ENCODE measurements at places on chromosomes 6 and 20. TPM values are rescaled to one million over a fixed set of nuclear protein-coding genes. Genes with fewer than 3 reads are reported as not detected.

GRCh38 chr6:33721508-33721907 lies 10.0 kb upstream of the UQCC2 start:
- no peak for DNase-seq

GRCh38 chr20:13200767-13201500 lies 20.1 kb upstream of the ISM1 start:
- DNase-seq = no peak

DNA sequence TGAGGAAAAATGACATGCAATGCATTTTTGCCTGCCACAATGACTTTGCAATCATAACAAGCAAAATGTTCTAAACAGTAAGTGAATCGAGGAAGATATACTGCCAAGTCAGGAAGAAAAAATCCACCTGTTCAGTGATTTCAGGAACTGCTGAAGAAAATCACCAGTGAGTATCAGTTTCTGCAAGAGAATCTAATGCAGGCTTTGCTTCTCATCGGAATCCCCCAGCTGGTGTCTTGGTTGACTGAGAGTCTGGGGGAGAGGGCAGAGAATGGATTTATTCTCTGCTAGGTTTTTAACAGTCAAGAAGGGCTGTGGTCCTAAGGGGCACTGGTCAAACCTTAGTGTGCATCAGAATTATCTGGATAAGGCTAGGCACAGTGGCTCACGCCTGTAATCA lies 363.4 kb downstream of the CDH26 start:
- DNase-seq = no peak

DNA sequence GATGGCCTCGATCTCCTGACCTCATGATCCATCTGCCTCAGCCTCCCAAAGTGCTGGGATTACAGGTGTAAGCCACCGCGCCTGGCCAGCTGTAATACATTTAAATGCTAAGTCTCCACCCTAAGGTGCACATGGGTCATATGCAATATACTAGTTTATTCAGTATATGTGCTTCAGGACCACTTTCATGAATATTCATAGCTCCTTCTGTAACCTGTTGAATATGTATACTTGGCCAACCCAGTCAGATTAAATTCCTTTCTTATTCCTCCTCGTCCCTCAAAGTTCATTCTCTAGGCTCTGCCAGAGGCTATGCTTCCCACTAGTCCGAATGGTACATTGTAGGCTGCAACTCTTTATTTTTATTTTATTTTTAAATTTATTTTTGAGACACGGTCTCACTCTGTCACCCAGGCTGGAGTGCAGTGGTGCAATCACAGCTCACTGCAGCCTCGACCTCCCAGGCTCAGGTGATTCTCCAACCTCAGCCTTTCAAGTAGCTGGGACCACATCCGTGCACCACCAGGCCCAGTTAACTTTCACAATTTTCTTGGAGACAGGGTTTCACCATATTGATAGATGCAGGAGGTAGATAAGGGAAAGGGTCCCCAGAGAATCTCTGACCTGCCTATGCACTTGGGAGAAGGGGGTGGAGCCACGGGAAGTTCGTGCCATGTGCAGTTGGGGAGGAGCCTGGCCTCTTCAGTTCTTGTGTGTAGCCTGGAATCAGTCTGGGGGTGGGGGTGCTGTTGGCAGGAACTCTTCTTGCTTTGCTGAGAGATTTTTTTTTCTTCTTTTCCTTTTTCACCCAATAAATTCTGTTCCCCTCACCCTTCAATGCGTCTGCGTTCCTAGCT lies 41.3 kb upstream of the DDR1 start:
- DNase-seq = peak; percentile 11

The C20orf202 gene
- total RNA-seq = not detected

GRCh38 chr20:20699917-20700316 lies 12.5 kb downstream of the RALGAPA2 start:
- no peak for DNase-seq

DNA sequence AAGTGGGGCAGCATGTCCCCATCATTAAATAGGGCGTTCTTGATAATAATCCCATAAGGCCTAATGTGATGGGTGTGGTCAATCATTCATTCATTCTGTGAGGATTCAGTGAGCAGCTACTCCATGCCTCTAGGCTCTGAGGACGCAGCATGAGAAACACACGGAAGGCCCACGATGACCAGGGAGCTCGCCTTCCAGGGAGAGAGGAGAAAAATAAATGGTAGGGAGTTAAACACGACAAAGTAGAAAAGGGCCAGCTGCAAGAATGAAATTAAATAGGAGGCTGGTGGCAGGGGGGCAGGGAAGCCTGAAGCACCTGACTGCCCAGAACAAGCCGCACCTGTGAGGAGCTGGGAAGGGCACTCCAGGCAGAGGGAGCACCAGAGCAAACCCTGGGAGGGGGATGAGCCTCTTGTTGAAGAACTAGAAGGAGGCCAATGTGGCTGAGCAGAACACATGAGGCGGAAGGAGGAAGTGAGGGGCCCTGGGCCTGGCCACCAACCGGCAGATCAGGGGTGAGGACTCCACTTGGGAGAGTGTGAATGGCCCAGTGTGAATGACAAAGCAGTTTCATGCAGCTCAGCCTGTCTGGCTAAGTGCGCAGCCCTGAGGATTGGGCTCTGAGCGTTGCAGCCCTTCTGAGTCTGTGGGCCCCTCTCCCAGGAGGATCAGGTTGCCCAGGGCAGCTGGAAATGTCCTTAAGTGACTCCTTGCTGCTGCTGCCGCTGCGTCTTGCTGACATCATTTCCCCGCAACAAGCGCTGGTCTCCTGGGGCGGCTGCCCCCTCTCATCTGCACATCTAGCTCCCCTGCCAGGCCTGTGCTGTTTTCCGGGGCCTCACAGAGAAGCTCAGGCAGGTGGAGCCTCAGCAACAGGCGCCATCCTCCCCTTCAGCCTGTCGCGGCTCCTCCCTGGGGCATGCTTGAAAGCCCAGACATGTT lies 99.9 kb downstream of the CDH26 start:
- peak; percentile 41 for DNase-seq

DNA sequence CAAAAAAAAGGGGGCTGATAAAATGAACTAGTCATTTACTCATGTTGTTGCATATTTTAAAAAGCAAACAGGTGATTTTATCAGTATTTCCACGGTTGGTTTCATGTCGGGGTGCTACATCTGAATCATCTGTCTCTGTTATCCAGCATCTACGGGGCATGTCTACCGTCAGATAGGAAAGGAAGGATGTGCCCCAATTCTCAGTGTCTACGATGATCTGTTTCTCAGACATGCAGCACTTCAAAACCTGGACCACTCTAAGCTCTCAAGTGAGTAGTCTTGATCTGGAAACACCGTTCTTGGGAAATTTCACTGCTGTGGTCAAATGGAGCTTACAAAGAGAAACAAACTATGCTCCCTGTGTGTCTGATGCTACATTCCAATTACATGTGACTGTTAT lies 240.3 kb upstream of the TAB2 start:
- DNase-seq = no peak

The SPATS1 gene
- total RNA-seq = not detected

- DNase-seq = no peak
Observed at GRCh38 chr6:145656128-145656527, 79.2 kb downstream of the EPM2A start.

GRCh38 chr20:51496964-51497363 lies 45.6 kb downstream of the NFATC2 start:
- no peak for DNase-seq

DNA sequence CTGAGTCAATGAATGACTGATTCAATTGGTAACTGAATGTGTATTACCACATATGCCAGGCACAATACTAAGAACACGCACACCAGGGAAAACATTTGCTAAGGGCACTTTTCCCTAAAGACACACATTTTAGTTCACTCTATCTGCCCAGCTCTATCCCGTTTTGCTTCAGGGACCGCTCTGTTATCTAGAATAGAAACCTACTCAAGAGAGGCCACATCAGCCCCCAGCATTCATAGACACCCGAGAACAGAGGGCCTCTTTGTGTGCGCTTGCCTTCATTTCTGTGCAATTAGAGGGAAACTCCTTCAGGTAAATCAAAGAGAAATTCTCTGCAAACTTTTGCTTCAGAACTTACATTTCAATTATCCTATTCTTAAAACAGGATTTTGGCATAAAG lies 50.3 kb downstream of the DZANK1 start:
- no peak for DNase-seq

DNA sequence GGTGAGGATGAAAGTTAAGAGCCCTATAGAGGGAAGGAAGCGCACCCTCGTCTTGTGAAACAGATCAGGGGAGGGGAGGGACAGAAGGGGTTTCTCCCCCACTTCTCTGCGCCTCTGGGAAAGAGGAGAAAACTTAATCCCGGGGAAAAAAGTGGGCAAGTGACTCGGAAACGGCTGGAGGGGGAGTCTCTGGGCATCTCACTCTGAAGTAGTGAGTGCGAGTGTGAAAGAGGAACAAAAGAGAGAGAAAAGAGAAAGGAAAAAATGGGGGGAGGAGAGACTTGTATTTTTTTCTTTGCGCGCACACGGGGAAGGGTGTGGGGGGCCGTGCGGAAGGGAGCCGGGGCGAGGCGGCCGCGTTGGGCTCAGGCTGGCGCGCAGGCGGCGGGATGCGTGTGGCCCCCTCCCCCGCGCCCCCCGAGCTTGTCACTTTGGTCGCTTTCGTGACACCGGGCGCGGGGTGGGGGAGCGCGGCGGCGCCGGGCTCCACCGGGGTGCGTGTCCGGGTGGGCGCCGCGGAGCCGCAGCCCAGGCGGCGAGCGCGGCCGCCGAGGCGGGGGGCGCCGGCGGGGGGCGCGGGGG lies 454 bp downstream of the L3MBTL3 start:
- peak; percentile 26 for DNase-seq

DNA sequence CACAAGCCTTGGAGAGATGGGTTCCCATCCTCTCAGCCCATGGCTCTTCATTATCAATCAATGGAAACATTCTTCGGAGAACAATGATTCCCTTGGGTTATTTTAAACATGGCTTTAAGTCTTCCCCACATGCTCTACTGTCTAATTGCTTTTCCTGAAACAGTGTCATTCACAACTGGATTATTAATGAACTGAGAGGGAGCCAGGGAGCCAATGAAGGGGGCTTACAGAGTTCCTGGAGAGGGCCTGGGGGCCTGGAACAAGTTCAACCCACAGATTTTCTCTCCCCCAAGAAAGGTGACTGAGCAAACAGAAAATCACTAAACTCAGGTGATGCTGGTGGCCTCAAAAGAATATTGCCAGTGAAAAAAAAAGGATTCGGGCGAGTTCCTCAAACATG lies 1.3 kb upstream of the PPP1R16B start:
- DNase-seq = no peak

DNA sequence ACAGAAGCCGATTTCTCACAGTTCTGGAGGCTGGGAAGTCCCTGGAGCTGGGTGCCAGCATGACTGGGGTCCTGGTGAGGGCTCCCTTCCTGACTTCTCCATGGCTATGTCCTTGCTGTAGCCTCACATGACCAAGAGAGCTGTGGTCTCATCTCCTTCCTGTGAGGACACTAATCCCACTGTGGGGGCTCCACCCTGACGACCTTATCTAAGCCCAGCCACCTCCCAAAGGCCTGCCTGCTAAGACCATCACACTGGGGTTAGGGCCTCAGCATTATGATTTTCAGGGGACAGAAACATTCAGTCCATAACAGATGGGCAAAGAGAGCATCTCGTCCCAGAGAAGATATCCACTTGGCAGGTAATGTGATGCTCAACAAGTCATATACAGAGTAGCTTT lies 16.8 kb downstream of the RPP40 start:
- DNase-seq = no peak

DNA sequence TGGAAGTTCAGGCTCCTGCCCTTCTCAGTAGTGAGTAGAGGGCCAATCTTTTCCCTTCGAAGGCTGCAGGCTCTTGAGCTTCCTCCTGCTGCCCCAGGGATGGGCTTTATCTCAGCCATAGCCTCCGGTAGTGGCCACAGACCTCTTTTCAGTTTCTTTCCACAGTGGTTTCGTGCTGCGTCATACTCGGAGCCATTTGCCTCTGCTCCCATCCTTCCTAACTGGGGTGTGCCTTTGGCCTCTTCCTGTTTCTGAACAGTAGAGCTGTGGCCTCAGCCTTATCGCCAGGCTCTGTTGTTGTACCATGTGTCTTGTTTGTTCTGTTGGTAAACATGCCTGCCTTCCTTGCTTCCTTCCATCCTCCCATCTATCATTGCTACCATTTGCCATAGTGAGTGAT lies 54.1 kb downstream of the TULP4 start:
- DNase-seq = no peak

The SLC13A3 gene
- total RNA-seq = 0.35 TPM

The FLOT1 gene
- total RNA-seq = 213 TPM

The ZC2HC1B gene
- total RNA-seq = not detected

The GNAS-AS1 gene
- total RNA-seq = 1.5 TPM

DNA sequence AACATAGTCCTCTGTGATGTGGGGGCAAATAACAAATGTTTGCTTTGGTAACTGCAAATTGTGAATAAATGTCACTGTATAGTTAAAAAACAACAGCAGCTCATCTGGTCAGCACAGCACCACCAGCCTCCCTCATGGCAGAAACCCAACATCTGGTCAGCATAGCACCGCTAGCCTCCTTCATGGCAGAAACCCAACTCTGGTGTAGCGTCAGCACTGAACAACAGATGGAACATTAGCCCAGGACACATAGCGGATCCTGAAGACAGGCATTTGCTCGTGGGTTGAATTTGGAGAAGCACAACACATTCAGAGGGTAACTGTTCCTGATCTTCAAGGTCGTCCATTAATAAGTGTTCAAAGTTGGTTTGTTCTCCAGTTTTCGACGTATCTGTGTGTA lies 265.9 kb downstream of the DLL1 start:
- no peak for DNase-seq

GRCh38 chr6:14108571-14109410 lies 8.8 kb upstream of the CD83 start:
- DNase-seq = no peak

GRCh38 chr6:29666826-29667130 lies 9.9 kb downstream of the MOG start:
- DNase-seq = no peak

The APOM gene
- total RNA-seq = 4.5 TPM

GRCh38 chr6:125197795-125198269 lies 44.3 kb downstream of the TPD52L1 start:
- DNase-seq = no peak

GRCh38 chr6:108260126-108260808 lies 573 bp downstream of the SNX3 start:
- peak; percentile 39 for DNase-seq

The AIF1 gene
- 48.0 TPM for total RNA-seq

All from activated CD4-positive, alpha-beta T cell treated with anti-CD3 and anti-CD28 coated beads, Interleukin-2, amount 10 ng/mL, durations not matched to agents 7 days and 5 days (primary cell).